HFFc6 (cell line): ENCODE measurements at places on chromosomes 11 and 22.
A peak's percentile ranks its signal among the peaks of the same experiment; 100 is the strongest.

GRCh38 chr22:42326801-42327200 is 56.3 kb upstream of the TCF20 start:
- DNase-seq, result no peak

DNA sequence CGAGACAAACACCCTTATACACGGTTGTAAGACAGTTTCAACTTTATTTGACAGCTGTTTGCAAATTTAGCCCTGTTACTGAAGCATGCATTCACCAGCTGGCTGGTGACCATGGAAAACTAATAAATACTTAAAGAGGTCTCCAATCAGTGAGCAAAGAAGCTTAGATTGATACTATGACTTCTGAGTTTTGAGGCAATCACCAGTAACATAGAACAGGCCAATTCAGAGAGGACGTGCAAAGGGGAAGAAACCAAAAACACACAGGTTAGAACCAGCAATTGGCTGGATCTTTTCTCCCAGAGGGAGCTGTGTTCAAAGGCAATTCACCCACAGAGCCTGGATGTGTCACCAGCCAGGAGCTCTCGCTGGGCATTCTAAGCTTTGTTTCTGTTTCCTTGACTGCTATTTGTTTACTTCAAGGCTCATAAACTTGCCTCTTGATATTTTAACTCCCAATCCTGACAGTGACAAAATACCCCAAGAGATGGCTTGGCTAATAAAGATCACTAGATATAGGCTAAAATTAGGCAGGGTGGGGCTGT is 113.6 kb upstream of the MTMR2 start:
- DNase-seq, result peak; percentile 27

DNA sequence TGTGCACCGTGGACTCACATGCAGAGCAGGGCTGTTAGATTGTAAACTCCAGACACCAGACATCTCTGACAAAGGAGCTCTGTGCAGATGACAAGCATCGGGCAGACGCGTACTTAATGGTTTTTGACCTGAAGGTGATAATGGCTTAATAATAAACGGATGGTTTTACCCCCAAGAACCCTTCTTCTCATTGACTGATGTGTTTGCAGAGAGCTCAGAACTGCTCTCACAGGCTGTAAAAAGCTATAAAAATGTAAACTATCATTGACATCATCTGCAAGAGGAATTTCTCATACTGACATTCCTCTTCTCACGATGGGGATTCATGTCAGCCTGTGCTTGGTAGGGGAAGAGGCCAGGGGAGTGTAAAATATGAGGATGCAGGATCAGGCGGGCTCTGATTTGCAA is 8.6 kb upstream of the ARHGAP8 start:
- DNase-seq, result no peak

DNA sequence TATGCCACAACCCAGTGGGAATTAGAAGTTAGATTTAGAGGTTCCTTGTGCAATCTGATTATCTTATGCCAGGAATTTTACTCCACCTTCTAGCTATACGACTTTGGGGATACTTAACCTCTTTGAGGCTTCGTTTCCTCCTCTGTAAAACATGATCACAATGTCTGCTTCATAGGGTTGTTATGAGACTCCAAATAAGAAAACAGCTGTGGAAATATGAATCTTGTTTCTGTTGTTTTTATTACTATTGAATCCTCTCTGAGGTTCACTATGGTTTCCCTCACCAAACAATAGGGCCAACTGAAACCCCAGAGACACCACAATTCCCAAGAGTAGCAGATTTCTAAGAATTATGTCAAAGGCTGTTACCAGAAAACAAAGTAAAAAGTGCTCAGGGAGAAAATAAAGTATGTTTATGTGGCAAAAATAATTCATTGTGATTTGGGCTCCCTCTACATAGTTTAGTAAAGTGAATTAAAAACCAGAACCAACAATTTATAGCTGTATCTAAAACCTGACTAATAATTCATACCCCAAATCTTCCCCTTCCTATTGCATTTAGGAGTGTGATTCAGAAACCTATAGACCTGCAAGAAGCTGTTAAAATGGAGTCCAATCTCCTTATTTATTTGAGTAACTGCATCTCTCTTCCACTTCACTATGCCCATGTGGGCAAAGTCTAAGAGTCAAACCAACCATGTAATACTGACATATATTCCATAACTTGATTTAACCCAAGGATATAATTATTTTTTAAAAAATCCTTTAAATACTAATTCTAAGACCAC is 38.4 kb downstream of the AMBRA1 start:
- peak; percentile 3 for DNase-seq

- no peak for DNase-seq
These were observed 26.6 kb downstream of the ELFN2 start for GRCh38 chr22:37400719-37401118.

GRCh38 chr22:30398685-30399680 is 2.2 kb downstream of the SEC14L2 start:
- DNase-seq, result no peak

DNA sequence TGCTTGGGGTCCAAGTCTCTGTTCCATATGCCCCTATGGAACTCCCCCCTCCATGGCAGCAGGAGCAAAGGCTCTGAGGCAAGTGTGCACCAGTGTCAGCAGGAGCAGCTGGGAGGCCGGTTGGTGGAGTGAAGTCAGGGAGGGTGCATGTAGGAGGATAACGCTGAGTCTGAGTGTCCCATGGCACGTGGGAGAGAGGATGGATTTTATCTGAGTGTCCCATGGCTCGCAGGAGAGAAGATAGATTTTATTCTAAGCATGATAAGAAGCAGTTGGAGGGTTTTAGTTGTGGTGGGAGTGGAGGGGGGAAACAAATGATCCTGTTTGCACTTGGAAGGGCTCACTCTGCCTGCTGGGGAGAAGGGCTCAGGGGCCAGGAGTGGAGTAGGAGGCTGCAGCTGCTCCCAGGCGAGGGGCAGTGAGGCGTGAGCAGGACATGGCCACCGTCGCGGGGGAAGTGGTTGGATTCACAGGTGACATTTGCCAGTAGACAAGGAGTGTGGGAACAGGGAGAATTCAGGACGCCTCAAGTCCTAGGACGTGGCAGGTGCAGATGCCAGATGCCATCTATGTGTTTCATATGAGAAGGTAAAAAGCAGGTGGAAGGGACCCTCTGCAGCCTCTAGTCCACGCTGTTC is 33.6 kb upstream of the PARVG start:
- no peak for DNase-seq

DNA sequence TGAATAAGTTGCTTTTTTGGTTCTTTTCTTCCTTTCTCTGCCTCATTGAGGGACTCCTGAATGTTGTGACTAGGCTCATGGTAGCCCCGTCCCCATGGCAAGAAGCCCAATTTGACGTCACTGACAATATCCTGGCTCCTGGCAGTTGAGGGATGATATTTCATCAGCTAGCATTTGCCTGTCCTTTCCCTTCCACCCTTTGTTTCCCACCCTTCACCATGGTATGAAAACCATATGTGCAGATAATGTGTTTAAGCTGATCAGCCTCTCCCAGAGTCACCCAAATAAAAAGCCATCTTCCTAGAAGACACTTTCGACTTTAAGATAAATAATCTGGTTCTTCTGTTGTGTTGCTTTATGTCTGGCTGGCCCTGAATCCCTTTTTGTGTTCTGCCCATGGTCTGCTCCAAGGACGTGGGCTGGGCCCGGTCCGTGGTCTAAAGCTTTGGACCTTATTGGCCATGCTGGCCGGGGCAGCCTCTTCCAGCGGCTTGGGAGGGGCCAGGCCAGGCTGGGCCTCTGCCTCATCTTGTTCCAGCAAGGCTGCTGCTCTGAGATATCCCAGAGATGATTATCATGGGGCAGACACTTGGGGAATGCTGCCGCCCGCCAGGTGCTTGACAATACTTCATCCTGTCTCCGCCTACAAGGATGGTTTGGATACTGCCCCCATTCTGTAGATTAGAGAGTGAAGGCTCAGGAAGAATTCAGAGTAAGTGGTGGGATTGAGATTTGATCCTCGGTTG is 5.1 kb downstream of the TSPAN18 start:
- DNase-seq, result no peak

- DNase-seq, result no peak
These were observed 187.1 kb upstream of the DDI1 start for GRCh38 chr11:103849366-103849765.

DNA sequence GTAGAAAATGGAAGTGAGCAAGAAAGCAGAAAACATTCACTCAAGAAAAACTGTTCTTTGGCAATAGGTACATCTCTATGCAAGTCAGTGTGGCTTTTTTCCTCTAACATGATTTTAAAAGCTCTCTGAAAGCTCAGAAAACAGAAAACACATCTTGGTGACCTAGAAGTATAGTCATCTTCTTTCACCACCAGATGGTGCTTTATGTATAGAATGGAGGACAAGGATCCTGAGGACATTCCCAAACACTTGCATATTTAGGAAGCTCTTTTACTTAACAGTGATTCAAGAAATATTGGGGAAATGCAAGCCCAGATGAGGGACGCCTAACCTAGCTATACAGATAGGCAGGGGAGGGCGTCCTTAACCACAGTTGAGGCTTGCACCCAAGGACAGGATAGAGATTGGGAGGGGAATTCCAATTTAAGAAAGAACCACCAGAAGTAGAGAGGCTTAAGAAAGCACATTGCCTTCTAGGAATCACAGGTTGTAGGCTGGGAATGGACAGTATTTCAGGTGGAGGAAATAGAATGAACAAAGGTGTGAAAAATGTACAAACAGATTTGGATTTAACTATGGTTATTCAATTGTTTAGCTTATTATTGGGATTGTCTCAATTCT is 13.8 kb upstream of the CCDC81 start:
- peak; percentile 52 for DNase-seq

DNA sequence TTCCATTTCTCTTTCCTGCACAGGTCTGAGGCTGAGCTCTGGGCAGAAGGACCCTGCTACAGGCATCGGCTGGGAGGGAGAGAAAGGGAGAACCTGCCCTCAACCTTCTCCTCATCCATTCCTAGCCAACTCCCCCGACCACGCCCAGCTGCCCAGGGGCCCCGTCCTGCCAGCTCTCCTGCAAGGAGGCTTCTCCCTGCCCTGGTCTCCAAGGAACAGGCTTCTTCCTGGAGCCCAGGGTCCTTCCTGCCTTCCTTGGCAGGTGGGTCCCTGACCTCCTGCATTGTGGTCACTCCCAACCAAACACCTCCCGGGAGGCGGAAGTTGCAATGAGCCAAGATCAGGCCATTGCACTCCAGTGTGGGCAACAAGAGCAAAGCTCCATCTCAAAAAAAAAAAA is 12.5 kb upstream of the HMOX1 start:
- no peak for DNase-seq

DNA sequence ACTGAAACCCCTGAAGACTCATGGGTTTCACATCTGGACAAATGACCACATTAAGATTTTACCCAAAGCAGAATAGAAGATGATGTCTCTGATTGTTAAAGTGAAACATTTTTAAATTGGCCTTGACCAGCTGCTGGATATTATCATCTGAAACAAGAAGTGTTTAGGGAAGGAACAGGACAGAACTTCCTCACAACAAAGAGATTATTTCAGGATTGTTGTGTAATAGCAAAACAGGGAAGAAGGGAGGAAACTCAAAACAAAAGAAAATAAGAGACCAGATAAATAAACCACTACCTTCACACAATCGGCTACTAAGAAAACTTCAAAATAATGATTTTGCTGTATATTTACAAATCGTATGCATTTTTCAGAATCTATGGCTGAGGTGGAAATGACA is 319.2 kb upstream of the API5 start:
- no peak for DNase-seq

- DNase-seq, result no peak
These were observed 12.8 kb downstream of the MRPL17 start for GRCh38 chr11:6670202-6670830.

DNA sequence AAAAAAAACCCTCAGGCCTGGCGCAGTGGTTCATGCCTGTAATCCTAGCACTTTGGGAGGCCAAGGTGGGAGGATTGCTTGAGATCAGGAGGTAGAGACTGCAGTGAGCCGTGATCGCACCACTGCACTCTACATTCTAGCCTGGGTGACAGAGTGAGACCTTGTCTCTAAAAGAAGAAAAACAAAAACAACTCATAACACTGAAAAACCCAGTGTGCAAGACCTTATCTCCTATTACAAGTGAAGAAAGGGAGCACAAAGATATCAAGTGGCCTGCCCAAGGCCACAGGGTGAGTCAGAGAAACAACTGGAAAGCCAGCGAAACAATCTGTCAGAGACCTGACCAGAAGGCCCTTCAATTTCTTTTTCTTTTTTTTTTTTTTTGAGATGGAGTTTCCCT is 2.5 kb downstream of the TXN2 start:
- DNase-seq, result no peak

- DNase-seq, result no peak
These were observed 20.8 kb downstream of the WNT11 start for GRCh38 chr11:76185511-76185910.

- DNase-seq, result peak; percentile 28
These were observed 9.0 kb upstream of the VPREB1 start for GRCh38 chr22:22235558-22235957.
